ENCODE measurements at places on chromosomes 5 and 9.
A peak's percentile ranks its signal among the peaks of the same experiment; 100 is the strongest.

- no peak for DNase-seq
Observed at GRCh38 chr5:8136271-8136670, 267.3 kb downstream of the MTRR start.

GRCh38 chr9:110048976-110049698, 158.8 kb downstream of the C9orf152 start:
- DNase-seq = no peak

DNA sequence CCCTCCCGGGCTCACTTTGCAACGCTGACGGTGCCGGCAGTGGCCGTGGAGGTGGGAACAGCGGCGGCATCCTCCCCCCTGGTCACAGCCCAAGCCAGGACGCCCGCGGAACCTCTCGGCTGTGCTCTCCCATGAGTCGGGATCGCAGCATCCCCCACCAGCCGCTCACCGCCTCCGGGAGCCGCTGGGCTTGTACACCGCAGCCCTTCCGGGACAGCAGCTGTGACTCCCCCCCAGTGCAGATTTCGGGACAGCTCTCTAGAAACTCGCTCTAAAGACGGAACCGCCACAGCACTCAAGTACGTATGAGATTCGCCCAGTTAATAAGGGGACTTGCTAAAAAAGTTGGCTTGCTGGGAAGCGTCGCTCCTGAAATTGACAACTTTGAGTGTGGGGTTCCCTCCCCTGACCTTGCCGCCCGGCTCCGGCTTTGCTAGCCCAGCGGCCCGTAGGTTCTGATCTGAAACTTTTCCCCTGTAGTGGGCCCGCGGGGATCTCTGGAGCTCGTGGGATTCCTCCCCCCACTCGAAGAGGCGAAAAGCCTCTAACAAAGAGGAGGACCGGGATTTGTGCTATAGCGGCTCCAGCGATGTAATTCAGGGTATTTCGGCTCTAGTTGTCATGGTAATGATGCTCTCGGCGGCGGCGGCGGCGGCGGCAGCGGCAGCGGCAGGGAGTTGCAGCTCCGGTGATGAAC, 572 bp downstream of the NR4A3 start:
- peak; percentile 36 for DNase-seq

DNA sequence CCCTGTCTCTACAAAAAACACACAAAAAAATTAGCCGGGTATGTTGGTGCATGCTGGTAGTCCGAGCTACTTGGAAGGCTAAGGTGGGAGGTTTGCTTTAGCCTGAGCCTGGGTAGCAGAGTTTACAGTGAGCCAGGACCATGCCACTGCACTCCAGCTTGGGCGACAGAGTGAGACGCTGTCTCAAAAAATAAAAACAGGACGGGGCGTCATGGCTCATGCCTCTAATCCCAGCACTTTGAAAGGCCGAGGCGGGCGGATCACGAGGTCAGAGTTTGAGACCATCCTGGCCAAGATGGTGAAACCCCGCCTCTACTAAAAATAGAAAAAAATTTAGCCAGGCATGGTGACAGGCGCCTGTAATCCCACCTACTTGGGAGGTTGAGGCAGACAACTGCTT, 40.3 kb downstream of the UBE2D2 start:
- DNase-seq = no peak

DNA sequence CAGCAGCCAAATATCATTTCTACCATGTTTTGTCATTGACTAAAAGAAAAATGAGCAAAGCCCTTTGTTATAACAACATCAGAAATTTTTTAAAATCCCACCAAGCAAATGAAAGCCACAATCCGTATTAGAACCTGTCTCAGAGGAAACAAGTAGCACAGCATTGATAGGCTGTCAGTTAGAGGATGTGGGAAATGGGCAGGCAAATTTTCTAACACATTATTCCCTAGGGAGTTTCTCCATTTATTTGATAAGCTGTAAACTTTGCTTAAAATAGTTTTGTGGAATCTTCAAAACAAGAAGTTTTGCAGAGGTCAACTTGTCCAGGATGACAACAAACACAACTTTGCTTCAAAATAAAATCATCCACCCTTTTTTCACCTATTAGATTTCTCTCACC, 53.6 kb upstream of the APC start:
- DNase-seq = no peak

DNA sequence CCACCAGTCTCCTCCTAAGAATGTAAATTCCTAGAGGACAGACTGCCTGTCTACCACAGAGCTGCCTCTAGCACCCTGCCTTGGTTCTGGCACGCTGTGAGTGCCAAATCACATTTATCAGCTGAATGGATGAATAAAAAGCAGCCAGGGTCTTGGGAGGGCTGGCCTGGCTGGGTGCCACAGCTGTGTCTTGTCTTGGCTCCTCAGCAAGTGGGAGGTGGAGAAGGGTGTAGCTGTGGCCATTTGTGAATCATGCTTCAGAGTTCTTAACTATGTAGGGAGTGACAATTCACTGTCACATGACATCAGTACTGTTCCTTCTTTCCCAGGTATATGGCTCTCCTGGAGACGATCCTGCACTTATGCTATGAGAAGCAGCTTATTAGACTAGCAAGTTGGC, 70.6 kb downstream of the DCP2 start:
- no peak for DNase-seq
